ENCODE measurements at places on chromosomes 5 and 9.

- no peak for DNase-seq
These were observed 1103.5 kb upstream of the DMAC1 start for GRCh38 chr9:8903077-8903476.

GRCh38 chr5:1038417-1039209 lies 30.0 kb downstream of the NKD2 start:
- no peak for DNase-seq

GRCh38 chr9:33291031-33291397 lies 698 bp downstream of the NFX1 start:
- DNase-seq = no peak

GRCh38 chr5:133124891-133125290 lies 73.1 kb downstream of the HSPA4 start:
- DNase-seq = no peak
